ENCODE measurements at places on chromosomes 3 and 15. TPM values are rescaled to one million over a fixed set of nuclear protein-coding genes. Genes with fewer than 3 reads are reported as not detected.

Gene PCYT1A
- 95.3 TPM for total RNA-seq

Gene LRTM1
- not detected for total RNA-seq

Gene PARP9
- total RNA-seq = 152 TPM

Gene HRG
- total RNA-seq = not detected

Gene SCG5
- total RNA-seq = 2.2 TPM

Gene CILP
- not detected for total RNA-seq

Gene NPAP1
- total RNA-seq = not detected

Gene SRGAP3
- 1.3 TPM for total RNA-seq

Gene GOLGA8O
- total RNA-seq = 9.4 TPM

Gene ADAMTS17
- total RNA-seq = 2.1 TPM

Gene XCR1
- 0.05 TPM for total RNA-seq

Gene ENTPD3
- not detected for total RNA-seq

Gene CCNDBP1
- total RNA-seq = 77.8 TPM

Gene CAND2
- 0.78 TPM for total RNA-seq

Gene TTLL13
- 1.4 TPM for total RNA-seq

Gene SNURF
- 11.9 TPM for total RNA-seq

Gene CALML4
- 16.3 TPM for total RNA-seq

Gene CCR3
- 0.24 TPM for total RNA-seq

Gene KBTBD12
- total RNA-seq = not detected

Gene AP3B2
- total RNA-seq = not detected

Gene COMMD2
- total RNA-seq = 34.2 TPM

Gene ACSBG1
- total RNA-seq = not detected

Gene ERICH6
- not detected for total RNA-seq

Gene BTLA
- 42.6 TPM for total RNA-seq

Gene BHLHE40
- total RNA-seq = 548 TPM

Gene ETFA
- total RNA-seq = 97.8 TPM

Gene GPR149
- not detected for total RNA-seq

Gene NRROS
- 34.7 TPM for total RNA-seq

Gene PATL2
- 62.1 TPM for total RNA-seq

Gene LMAN1L
- 3.8 TPM for total RNA-seq

Gene PRR20G
- total RNA-seq = not detected

Gene SOX14
- not detected for total RNA-seq

Gene RETNLB
- not detected for total RNA-seq

Gene CLDN11
- not detected for total RNA-seq

Gene DPPA2
- total RNA-seq = not detected

Gene SYNPR
- not detected for total RNA-seq

Gene CD86
- 5.4 TPM for total RNA-seq

Gene PAK6
- 0.22 TPM for total RNA-seq

Gene SRP14
- 152 TPM for total RNA-seq

Gene CHRD
- total RNA-seq = not detected

Gene PRSS50
- not detected for total RNA-seq
